CD4-positive, alpha-beta T cell treated with Interleukin-6 at 100 ng/mL for 8 hours (primary cell): ENCODE measurements at places on chromosomes 1 and 21.

DNA sequence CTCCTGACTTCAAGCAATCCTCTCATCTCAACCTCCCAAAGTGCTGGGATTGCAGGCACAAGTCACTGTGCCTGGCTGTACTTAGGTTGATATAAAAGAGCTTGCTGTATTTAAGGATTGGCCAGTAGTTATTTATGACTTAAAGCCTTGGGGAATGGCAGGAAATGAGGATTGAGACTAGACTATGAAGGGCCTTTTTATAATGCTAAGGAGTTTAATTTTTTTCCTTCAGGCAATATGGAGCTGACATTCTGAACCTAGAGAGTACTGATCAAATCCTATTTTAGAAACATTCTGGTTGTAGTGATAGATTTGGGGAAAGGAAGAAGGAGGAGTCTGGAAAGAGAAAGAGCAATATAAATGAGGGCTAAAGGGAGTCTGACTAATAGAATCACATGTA is 44.7 kb downstream of the MSH4 start:
- DNase-seq = no peak

GRCh38 chr21:25893191-25893590 is 158.4 kb downstream of the GABPA start:
- DNase-seq = no peak

DNA sequence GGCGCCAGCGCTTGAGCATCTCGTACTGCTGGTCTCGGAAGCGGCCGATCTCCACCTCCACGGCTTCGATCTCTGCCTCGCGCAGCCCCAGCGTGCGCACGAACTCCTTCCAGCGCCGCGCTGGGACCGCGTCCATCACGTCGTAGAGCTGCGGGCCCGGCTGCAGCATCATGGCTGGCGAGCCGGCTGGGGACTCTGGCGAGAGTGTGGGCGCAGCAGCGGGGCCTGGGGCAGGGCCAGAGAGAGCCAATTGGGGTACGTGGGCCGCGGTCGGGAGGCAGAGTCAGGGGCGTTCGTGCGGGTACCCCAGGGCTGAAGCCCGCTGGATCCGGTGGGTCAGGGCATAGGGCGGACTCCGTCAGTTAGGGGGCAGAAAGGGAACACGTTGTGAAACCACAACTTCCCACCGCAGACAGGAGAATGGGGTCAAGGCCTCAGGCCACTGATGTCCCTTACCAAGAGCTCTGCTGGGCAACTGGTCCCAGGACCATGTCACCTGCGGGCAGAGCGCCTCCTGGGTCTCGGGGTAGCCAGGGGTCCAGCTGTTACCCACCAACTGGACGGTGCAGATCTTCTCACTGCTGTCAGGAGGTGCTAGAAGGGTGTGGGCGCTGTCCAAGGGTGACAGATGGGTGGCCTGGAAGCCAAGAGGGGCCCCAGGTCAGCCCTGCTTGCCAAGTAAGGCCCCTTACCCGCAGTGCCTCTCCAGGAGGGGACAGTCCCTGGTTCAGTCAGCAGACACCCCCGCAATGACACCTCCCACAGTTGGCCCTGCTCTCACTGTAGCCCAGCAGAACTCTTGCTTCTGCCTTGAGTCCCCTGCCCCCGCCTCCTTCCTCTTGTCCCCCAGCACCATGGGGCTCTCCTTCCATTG is 4.2 kb downstream of the TNFRSF25 start:
- no peak for DNase-seq

- DNase-seq = no peak
Observed at GRCh38 chr21:37592496-37592895, 225.9 kb downstream of the DYRK1A start.

GRCh38 chr1:59990470-59990869 is 63.9 kb upstream of the CYP2J2 start:
- DNase-seq = no peak

DNA sequence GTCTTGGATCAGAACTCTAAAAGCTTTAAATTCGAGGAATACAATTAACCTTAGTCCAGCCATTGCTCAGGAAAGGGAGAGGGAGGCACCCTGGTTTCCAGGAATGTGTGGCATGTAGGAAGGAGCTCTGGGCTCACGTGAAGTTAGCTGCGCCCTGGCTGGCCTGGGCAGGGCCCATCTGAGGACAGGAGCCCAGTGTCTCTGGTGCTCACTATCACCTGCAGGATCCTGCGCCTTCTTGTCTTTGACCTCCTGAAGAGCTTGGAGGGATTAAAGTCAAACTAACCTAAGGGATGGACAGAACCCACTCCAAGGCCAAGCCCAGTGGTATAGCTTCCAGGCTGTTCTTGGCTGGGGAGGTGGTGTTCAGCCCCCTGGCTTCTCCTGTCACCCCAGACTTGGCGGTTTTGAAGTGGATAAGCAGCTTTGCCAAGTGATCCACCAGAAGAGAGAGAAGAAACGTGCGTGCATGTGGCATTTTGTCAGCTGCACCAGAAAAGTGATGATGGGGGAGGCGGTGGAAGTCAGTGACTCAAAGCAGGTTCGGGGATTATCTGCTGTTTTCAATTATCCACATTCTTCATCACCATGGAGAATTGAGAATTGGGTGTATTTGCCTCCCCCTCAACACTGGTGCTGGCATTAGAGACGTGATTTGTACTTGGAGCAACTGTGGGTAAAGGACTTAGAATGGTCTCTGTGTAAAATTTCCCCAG is 11.9 kb upstream of the KCNN3 start:
- DNase-seq = no peak

DNA sequence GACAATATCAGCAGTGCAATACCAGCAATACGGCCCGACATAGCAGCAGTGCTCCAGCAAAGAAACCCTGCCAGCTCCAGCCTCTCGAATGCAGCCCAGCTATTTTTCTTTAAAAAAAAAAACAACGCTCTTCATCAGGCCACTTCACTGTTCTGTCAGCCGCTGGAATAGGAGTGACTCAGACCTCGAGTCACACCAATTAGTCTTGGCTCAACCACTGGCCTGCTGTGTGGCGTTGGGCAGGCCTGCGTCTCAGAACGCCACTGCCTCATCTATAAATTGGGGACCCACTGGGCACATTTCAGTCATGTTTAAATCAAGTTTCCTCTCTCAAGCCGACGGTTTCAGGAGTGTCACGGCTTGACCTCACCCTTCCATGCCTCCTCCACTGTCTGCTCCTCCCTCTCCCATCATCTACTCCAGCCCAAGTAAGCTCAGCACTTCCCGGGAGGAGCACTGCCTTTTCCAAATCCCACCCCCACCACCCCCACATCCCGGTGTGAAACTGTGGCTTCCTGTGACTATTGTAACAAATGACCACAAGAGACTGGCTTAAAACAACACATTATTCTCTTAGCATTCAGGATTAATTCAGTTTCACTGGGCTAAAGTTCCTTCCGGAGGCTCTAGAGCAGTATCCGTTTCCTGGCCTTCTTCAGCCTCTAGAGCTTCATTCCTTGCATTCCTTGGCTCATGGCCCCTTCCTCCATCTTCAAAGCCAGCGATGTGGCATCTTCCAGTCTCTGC is 71.9 kb upstream of the EFHD2 start:
- DNase-seq = no peak

DNA sequence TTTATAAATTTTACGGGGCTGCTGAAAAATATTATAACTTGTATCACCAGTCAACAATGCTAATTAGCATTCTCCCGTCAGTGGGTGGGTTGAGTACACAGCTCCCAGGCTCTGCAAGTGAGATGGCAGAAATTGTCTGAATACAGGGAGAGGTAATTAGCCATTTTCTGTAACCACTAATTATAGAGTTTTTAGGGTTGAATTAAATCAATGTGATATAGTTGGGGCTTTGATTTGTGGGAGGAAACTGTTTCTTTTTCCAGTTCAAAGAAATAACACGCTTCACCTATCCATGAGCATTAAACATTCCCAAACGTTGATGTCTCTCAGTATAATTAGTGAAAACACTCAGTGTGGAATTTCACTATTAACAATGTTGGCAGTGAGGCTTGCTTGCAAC is 1.5 kb downstream of the VANGL1 start:
- no peak for DNase-seq

DNA sequence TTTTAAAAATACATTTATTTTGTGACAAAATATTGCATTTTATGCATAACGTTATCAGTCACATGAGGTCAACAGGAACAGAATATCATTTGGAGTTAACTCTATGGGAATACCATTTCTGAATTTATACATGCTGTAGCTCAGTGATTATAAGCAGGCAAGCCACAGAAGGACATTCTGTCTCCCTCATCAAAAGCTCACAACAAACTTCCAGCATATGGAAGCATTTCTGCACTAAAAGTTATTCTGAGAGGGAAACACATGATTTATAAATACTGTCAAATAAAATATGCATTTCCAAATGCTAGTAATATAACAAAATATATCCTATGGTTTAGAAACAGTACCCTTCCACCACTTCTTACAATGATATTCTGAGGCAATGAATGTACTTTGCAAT is 854.1 kb upstream of the B3GALT2 start:
- DNase-seq = no peak

DNA sequence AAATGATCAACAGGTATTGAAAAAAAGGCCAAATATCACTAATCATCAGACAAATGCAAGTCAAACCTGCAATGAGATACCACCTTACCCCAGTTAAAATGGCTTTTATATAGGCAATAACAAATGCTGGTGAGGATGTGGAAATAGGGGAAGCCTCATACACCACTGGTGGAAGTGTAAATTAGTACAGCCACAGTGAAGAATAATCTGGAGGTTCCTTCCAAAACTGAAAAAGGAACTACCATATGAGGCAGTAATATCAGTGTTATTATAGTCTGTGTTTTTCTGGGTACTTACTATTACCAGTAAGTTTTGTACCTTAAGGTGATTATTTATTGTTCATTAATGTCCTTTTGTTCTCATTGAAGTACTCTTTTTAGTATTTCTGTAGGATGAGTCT is 201.3 kb downstream of the MRPL39 start:
- DNase-seq = no peak

DNA sequence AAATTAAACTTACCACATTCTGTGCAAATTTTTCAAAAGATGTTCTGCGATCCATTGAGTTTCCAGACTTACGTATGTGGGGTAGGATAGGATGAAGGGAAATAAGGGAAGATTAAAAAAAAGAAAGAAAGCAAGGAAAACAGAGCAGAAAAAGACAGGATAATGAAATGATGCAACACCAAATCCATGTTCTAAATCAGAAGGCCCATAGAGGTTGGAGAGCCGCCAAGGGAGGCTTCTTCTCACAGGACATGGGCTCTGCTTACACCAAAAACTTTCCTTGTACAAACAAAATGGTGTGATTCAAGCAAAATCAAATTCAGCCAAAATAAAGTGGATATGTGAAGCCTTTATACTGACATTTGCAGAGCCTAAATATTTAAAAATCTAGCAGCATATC is 189.5 kb upstream of the GREM2 start:
- no peak for DNase-seq

DNA sequence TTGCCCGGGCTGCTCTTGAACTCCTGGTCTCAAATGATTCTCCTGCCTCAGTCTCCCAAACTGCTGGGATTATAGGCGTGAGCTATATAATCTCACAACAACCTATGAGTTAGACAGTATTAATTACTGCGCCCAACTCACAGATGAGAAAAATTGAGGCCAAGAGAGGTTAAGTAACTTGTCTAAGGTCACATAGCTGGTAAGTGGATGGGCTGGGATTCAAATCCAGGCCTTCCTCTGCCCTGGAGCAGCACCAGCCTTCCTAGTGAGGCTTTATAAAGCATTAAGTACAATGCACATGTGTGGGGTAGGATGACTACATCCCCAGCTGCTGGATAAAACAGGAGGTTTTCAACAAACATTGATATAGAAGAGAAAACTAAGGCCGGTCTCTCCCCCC is 15.1 kb downstream of the E2F2 start:
- no peak for DNase-seq

DNA sequence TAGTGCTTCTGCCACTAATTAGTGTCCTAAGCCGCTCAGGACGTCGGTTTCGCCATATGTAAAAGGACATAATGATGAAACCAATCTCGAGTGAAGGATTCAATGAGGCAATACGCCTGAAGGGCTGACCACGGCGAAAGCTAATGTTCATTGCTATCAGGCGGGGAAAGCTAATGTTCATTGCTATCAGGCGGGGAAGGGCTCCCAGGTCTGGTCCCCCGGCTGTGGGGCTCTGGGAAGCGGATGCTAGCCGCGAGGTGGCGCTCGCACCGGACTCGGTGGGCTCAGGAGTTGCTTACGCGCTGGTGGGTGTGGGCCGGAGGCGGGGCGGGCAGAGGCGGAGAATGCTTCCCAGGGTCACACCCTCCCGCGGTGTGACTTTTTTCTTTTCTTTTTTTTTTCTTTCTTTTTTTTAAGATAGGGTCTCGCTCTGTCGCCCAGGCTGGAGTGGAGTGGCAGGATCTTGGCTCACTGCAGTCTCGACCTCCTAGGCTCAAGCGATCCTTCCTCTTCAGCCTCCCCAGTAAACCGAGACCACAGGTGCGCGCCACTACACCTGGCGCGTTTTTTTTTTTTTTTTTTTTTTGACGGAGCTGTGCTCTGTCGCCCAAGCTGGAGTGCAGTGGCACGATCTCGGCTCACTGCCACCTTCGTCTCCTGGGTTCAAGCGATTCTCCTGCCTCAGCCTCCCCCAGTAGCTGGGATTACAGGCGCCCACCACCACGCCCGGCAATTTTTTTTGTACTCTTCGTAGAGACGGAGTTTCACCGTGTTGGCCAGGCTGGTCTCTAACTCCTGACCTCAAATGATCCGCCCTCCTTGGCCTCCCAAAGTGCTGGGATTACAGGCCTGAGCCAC is 1.1 kb upstream of the PEAR1 start:
- DNase-seq = peak; percentile 83

GRCh38 chr21:38804789-38805327 is 871 bp upstream of the ETS2 start:
- DNase-seq = peak; percentile 17

GRCh38 chr1:37108596-37109188 is 74.4 kb upstream of the GRIK3 start:
- no peak for DNase-seq

GRCh38 chr1:179229214-179230140 is at the start of gene ABL2:
Gene ABL2 (minus strand): TSS chr1:179229677. CDS start chr1:179229397, 280 bp downstream.
- peak; percentile 45 for DNase-seq

DNA sequence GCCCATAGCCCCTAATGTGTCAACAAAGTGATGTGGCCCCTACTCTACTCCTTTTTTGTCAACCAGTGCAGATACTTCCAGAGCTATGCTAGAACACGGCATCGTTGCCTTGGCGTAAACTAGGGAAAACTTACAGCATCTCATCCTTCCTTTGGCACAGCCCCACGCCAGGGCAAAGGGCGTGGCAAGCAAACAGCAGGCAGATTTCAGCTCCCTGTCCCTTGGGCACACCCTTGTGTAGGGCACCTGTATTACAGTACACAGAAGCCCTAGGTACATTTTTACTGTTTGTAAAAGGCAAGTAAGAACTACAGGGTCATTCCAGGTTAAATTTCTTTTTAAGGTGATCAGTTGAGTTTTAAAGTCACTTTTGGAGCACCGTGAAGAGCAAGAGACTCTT is 29.3 kb downstream of the PRDX6 start:
- no peak for DNase-seq

DNA sequence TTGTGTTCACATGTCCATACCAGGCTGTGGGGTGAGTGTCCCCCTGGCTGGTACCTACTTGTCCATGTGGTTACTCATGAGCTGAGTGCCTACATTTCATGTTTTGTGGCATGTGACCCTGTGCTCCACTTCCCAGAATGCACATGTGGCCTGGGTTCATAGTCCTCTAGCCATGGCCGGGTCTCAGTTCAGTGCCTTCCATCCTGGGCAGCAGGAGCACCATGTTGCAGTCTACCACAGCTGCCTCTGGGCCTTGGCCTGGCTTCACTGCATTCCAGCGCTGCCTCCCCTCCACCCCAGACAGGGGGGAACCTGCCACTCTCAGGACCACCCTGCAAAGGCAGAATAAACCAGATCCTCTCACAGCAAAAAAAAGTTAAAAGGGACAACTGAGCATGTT is 5.5 kb downstream of the CEPT1 start:
- DNase-seq = no peak

- DNase-seq = no peak
Observed at GRCh38 chr1:164683235-164683634, 124.3 kb downstream of the PBX1 start.

GRCh38 chr1:70916034-70916427 is 131.6 kb downstream of the PTGER3 start:
- no peak for DNase-seq
